ENCODE measurements at places on chromosomes 5 and 9.

DNA sequence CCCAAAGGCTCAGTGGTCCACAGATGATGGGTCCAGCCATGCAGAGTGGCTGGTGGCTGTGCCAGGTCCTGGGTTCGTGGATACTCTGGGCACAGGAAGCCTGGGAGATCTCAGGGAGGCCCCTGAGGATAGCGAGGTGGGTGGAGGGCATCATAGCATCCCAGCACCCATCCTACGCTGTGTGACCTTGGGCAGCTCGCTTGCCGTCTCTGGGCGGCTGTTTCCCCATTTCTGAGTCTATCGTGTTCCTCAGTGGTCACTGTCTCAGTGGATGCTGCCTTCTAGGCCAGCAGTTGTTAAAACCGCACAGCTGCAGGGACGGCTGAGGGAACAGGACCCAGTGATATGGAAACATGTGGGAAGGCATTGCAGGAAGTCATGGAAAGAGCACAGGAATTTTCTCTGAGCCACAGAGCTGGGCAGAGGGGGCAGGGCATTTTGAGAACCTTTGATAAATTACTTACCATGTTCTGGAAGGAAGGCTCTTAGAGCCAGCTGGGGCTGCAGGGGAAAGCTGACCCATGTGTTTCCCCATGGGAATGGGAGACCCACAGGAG is 86.4 kb upstream of the COL5A1 start:
- DNase-seq: no peak

- no peak for DNase-seq
Measured at GRCh38 chr5:8844206-8844605, 701.7 kb downstream of the SEMA5A start.

DNA sequence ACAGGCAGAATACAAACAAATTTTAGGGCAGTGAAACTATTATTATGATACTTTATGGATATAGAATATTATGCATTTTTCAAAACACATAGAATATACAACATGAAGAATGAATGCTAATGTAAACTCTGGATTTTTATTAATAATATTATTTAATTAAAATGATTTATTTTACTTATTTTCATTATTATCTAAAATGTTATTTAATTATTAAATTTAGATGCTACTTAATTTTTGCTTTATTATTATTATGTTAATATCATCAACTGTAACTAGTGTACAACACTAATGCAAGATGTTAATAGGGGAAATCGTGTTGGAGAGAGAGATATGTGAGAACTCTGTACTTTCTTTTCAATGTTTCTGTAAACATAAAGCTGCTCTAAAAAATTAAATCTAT is 39.3 kb upstream of the TENT4A start:
- no peak for DNase-seq

DNA sequence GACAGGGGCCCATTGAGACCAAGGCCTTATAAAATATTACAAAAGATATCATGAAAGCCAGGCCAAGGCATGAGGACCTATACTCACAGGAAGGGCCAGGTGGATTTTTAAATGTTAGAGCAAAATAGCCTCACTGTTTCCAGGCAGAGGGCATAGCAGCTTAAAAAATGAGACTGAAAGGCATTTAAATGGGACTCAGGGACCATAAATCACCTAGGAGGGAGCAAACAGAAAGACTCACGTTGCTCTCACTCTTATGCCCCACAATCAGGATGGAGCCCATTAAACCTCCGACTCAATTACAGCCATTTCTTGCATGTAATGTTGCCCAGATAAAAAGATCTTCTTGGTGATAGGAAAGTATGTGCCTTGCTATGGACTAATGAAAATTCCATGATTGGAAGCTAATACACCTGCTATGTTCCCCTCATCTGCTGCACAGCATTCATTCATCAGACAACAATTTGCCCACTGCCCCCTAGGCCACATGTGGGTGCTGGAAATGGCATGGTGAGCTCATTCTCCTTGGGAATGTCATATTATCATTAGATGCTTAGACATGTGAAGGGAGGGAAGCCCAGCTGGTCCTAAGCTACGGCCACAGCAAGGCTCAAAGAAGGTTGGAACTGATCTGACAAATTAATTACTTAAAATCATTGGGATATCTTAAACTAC is 128.6 kb upstream of the GRIA1 start:
- DNase-seq: no peak

DNA sequence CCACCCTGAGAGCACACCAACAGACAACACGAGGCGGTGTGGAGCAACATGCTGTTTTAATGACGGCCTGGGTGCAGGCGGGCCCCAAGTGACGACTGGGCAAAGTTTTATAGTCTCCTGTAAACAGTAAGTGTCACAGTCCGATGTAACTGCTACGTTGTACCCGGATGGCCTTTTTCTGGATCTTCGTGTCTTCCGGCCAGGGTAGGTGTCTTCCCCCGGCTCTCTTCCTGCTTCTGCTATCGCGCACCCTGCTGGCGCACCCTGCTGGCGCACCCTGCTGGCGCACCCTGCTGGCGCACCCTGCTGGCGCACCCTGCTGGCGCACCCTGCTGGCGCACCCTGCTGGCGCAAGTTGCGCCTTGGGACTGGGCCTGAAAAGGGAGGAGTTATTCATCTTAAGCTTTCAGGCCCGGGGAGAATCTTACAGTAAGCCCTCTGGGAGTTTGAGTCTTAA is 143.0 kb upstream of the TARS1 start:
- no peak for DNase-seq

DNA sequence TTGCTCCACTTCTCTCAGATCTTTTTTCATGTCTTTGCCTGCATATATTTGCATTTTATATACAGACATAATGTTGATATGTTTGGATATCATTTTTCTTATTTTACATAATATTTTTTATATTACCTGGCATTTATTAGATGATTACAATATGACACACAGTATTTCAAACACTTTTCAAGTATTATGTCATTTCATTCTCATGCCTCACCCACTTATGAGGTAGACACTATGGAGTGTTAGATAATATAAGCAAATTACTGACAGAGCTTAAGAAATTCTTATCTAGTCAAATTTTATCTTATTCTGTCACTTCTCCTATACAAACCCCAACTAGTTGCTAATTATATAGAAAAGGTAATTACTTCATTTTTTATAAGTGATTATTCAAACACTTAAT is 11.1 kb downstream of the LURAP1L start:
- DNase-seq: no peak

GRCh38 chr9:112680731-112681402 is 37.0 kb downstream of the INIP start:
- no peak for DNase-seq

DNA sequence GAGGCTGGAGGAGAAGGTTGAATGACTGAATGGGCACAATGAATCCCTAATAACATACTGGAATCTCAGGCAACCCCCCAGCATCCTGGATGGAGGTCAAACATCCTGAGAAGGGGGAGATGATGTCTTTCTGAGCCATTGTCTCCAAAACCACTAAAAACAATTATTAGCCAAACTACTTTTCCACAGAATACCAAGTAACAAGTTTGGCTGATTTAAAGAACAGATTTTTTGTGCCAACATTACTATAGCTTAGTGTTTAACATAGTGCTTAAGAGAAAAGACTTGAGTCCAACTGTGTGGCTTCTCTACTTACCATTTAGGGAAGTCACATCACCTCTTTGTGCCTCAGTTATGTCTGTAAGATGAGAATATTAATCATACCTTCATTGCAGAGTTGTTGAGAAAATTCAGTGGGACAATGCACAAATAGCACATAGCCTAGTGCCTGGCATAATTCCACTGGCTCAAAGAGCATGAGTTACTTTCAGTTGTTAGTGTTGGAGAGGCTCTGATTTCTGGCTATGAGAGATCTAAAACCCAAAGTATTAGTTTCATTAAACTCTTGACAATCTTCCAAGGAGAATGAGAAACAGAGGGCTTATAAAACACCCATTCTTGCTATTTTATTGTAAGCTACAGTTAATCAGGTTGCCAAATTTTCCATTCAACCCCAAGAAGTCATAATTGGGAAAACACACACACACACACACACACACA is 111.3 kb upstream of the NR3C1 start:
- no peak for DNase-seq

DNA sequence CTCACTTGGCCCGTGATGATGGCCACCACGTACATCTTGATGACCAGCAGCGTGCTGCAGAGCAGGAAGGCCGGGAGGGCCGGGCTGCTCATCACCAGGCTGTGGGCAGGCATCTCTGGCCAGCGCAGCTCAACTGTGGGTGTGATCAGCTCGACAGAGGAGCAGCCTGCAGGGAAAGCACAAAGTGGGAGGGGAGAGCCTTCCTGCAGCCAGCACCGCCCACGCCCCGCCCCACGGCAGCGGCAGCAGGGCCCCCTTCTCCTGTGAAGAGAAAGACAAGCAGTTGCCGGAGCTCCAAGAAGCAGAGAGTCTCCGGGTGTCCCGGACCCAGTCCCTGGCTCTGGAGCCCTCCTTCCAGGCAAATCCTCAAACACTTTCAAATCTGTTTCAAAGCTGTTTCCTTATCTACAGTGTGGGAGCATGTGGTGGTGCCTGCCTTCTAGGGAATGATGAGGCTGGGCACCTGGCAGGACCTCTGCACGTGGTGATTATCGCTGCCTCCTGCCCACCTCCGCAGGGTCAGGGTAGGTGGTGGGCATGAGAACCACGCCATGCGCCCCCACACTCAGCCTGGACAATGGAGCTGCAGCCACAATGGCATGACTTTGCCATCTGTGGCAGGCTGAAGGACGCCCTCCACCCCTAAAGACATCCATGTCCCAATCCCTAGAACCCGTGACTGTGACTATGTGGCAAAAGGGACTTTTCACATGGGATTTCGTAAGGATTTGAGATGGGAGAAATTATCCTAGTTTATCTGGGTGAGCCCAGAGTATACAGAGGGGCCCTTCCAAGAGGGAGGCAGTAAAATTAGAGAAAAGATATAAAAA is at the start of gene PTGES:
PTGES (minus strand) TSS at position 143 of the 830 bp plus-strand sequence; CDS start at position 113, 30 bp downstream.
- DNase-seq: peak; percentile 65

DNA sequence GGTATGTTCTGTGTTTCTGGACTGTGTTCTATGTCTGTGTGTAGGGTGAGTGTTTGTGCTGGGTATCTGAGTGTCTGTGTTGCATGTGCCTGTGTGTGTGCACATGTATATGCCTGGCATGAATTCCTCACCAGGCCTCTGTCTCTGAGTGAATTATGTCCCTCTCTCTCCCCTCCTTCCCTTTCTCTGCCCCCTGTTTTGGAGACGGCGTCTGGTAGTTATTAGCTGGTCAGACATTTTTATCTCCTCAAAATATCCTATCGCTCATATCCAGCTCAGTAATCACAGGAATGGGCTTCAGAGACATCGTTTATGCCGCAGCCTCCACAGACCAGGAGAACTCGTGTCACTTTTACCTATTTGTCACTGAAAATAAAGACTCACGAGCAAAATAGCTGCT is 483.2 kb upstream of the BRINP1 start:
- no peak for DNase-seq

DNA sequence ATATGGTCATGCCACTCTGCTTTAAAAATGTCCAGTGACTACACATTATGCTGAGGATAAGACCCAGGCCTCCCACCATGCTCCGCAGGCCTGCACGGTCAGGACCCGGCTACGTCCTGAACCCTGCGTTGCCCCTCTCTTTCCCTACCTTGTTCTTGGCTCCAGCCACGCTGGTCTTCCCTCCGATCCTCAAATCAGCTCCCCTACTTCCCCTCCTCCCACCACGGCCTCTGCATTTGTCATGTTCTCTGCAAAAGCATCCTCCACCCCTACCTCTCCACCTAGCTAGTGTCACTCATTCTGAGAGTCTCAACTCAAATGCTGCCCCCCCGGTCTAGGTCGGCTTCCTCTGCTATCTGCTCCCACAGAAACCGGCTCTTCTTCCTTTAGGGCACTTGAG is 11.2 kb downstream of the GPX3 start:
- DNase-seq: no peak

DNA sequence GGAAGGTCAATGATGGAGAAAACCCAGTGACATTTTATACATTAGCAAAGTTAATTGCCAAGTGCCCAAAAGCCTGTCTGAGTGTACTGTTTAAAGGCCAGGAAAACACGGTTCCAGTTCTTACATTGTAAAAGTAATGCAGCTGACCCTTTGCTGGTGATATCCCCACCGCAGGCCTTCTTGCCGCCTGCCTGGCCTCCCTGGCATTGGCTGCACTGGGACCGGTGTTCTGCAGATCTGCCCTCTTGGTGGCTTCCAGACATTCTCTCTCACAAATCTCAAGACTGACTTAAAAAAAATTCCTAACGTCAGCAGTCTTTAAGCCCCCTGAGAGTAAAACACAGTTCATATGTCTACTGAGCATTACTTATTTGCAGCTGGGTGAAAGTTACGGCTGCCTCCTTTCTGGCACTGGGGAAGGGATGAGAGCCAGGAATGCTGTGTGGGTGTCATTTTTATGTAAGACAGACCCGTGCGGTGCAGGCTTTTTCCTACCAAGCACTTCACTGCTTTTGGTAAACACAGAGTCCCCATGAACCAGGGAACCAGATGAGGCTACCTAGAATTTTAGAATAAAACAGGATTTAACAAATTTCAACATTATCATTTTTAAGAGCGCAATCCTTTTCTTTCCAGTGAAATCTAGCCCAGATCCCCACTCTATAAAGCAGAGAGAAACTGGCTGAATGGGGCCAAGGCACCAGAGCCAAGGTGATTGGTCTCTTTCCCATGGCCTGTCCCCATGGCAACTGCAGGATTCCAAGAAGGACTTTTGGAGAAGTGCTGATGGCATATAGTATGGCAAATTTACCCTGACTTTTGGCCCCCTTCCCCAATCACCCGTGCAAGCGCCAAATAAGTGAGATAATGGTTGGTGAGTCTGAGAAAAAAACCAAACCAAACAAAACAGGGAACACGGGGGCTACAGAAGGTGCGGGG is 80.8 kb downstream of the LMNB1 start:
- DNase-seq: no peak

GRCh38 chr9:13023498-13023897 is 248.7 kb downstream of the LURAP1L start:
- no peak for DNase-seq

- no peak for DNase-seq
Measured at GRCh38 chr9:137749511-137749910, 128.1 kb upstream of the CACNA1B start.

DNA sequence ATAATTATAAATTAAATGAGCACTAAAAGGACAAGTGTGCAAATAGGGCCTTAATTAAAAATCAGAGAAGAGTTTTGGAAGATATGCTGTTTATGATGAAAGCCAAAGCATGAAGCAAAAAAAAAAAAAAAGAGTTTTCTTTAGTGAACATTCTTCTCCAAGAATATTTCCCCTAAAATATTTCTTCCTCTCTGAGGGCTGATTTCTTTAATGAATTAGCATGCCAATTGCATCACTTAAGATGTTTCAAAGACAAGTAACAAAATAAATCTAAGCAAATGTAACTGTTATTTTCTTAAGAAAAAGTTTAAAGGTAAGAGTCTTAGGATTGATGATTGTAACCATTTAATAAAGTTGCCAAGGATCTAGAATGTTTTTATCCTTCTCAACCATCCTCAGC is 81.6 kb upstream of the MPDZ start:
- DNase-seq: no peak

- DNase-seq: peak; percentile 15
Measured at GRCh38 chr9:125632321-125633115, 74.5 kb downstream of the MAPKAP1 start.

DNA sequence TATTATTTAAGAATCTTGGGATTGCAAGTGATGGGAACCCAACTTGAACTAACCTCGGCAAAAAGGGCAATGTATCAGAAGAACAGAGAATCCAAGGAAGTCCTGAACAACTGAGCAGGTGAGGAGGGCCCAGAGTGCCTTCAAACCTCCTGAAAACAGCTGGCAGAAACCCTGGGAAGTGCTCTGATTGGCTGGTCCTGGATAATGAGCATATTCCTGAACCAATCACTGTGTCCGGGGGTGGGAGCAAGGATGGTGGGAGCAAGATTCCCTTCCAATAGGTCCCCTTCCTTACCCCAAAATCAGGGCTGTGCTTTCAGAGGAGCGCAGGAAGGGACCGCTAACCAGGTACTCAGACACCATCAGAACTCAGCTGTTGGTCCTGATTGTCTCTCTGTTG is 31.9 kb upstream of the TBC1D2 start:
- no peak for DNase-seq
